ENCODE measurements at places on chromosomes 13 and 19.

- peaks cover 14% of the 10 kb centered on the region for H3K4me1 ChIP-seq
- H3K4me3 ChIP-seq: peak within 1 kb of the TSS; percentile 85
- H3K27ac ChIP-seq: peak within 1 kb of the TSS; percentile 76
- peak; percentile 40 for DNase-seq
These were observed at the start of gene ARHGEF1 for GRCh38 chr19:41882568-41883462. Gene ARHGEF1 (plus strand): TSS chr19:41883184. CDS start chr19:41888083, 4,899 bp downstream.

DNA sequence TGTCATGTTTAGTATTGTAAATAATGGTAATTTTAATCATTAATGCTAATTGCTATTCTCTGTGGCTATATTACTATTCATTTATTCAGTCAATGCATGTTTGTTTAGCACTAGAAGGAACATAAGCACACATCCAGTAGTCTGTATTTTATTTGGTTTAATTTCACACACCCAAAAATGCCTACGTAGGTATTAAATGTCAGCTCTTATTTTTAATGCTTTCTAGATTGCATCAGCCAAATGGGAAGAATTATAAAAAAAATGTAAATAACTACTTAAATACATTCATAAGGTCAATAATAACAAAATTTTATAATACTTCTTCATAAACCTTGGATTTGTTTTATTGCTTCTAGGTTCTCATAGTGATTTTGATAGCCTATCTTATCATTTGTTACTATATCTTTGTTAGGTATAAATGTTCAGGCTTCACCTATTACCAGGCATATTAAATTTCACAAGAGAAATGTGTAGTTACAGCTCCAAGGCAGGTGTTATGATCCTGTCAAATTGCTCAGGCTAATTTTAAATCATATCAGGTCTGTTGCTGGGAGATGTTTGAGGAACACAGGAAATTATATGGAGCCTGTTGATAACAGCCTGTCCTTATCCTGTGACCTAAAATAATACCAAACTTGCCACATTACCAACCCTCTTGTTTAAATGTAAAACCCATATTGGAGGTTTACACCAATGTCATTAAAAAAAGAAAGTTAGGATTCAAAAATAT, 34.4 kb downstream of the ITGBL1 start:
- no peak for DNase-seq
- no peaks in the 10 kb centered on the region for H3K36me3 ChIP-seq
- no peaks in the 10 kb centered on the region for H3K27me3 ChIP-seq
- H3K27ac ChIP-seq: no peak overlapping the region
- H3K4me3 ChIP-seq: no peak overlapping the region
- H3K4me1 ChIP-seq: no peaks in the 10 kb centered on the region

- H3K4me3 ChIP-seq: no peak overlapping the region
- no peak overlapping the region for H3K27ac ChIP-seq
- H3K27me3 ChIP-seq: no peaks in the 10 kb centered on the region
- H3K4me1 ChIP-seq: no peaks in the 10 kb centered on the region
- H3K36me3 ChIP-seq: no peaks in the 10 kb centered on the region
These were observed 7.9 kb upstream of the DPY19L3 start for GRCh38 chr19:32397671-32398101.

DNA sequence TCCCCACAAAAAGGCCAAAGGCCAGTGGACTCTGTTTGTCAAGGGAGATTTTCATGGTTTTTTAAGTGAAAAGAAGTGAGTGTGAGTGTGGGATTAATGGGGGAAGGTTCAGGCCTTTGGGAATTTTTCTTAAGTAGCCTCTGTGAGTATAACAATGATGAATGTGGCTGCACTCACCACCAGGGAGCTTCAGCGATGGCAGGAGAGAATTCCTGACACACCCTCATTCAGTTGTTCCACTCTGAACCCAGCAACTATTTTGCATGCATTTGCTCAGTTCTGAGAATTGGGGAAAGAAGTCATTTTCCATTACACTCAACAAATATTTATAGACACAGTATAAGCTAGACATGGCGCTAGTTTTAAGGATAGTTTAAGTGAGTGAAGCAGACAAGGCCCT, 117.9 kb downstream of the CCNA1 start:
- H3K27ac ChIP-seq: no peak overlapping the region
- no peak overlapping the region for H3K4me3 ChIP-seq
- no peaks in the 10 kb centered on the region for H3K27me3 ChIP-seq
- no peaks in the 10 kb centered on the region for H3K4me1 ChIP-seq
- no peak for DNase-seq

GRCh38 chr13:76707360-76707759, 178.8 kb downstream of the KCTD12 start:
- H3K36me3 ChIP-seq: no peaks in the 10 kb centered on the region
- no peak overlapping the region for H3K27ac ChIP-seq
- no peak for DNase-seq

All from thyroid gland (tissue), 4 donors.